ENCODE measurements at places on chromosomes 12 and 14.

GRCh38 chr14:60657456-60658210 is 8.4 kb upstream of the SIX1 start:
- DNase-seq, result no peak

- DNase-seq, result no peak
Measured at GRCh38 chr12:5155866-5156265, 112.2 kb downstream of the KCNA5 start.

DNA sequence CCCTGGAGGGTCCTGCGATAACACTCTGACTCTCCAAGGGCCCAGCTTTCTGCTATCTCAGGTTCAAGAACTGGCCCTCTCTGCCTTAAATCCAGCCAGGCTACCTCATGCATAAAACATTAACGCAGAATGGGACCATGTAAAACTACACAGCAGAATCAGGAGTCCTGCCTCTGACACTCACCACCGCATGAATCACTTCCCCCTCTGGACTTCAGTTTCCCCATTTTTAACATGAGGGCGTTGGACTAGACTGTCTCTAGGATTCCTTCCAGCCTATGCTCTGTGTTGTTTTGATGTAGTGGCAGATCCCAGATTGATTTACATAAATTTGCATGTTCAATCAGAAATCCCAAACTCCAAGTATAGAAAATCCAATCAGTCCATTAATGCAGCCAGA is 3.3 kb downstream of the NCKAP5L start:
- no peak for DNase-seq

DNA sequence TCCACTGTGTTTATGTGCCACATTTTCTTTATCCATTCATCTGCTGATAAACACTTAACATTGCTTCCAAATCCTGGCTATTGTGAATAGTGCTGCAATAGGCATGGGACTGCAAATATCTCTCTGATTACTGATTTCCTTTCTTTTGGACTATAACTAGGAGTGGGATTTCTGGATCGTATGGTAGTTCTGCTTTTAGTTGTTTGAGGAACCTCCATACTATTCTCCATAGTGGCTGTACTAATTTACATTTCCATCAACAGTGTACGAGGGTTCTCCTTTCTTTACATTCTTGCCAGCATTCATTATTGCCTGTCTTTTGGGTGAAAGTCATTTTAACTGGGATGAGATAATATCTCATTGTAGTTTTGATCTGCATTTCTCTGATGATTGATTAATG is 47.6 kb downstream of the TAOK3 start:
- DNase-seq, result no peak

DNA sequence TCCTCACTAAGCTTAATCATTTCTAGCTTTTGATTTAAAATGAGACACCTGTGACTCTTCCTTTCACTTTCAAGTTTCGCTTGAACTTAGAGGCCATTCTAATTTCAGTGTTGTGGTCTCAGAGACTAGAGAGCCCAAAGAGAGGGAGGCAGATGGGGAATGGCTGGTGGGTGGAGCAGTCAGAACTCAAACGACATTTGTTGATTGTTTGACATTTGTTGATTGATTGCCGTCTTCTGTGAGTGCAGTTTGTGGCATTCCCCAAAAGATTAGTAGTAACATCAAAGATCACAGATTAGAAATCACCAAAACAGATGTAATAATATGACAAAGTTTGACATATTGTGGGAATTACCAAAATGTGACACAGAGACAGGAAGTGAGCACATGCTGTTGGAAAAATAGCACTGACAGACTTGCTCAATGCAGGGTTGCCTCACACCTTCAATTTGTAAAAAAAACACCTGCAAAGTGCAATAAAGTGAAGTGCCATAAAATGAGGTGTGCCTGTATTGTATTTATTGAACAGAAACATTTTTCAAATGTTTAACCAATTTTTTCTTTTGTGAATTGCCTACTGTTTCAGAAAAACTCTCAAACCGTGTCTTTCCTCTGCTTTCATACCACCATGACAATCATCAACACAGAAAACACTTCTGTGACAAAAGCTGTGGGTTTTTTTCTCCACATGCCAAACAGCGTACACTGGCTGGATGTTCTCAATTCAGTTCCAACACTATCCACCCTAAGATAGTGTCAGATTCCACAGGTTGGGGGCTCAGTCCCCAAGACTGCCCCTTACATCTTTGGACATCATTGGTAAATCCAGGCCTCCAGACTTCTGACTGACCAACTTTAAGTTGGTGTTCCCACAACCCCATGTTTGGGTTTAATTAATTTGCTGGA is 376.3 kb upstream of the RGS6 start:
- no peak for DNase-seq

DNA sequence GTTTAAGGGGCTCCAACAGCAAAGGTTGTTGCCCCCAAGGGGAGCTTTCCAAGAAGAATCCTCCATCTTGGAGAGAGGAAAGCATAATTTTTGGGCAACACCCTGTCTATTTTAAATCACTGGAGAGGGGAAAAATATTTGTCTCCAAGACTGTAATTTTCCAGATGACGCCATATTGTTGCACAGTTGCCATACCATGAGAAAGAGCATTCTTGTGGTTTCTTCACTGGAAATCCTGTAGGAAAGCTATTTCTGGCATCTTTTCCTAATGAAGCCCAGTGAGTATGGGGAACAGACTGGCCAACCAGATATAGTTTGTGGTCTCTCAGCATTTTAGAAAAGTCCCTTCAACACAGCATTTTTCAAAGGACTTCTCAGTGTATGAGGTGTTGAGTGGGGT is 88.1 kb upstream of the MANSC4 start:
- no peak for DNase-seq

DNA sequence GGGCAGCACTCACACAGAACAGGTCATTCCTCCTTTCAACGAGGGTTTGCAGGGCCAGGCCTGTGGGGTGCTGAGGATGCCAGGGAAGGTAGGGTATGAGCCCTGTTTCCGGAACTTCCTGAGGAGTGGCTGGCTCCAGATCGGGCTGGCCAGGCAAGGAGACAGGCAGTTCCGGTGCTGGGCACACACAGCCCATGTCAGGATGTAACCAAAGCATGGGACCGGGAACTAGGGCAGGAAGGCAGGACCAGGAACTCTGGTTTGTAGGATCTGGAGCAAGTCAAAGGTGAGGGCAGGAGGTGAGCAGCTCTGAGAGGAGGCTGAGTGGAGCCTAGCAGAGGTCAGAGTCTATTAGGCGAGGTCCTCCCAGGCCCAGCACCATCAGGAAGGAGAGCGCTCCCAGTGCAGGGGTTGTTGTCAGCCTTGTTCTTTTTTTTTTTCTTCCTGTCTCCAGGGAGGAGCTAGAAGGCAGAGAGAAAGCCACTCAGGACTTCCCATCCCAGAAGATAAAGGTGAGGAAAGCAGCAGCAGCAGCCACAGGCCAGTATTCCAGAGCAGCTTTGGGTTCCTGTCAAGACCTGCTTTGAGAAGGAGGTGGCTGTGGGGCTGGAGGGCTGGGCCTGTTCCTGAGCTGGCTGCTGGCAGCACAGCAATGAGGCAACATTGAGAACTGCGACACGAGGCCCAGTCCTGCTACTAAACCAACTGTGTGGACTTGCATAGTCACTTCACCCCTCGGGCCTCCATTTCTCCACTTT is 49.0 kb upstream of the PTGR2 start:
- DNase-seq, result no peak

DNA sequence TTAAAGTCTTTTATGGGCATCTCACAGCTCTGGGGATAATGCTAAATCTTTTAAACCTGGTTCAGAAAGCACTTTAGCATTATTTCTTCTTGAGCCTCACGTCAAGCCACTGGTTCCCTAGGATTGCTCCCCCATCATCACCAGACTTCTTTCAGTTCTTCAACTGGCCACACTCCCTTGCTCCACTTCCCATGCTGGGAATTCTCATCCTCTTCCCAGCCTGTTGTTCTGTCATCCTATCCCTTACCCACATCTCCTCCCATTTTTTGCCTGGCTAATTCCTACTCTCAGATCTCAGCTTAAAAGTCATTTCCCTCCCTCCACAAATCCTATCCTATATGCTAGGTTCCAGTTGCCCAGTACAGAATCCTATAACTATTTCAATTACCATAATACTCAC is 14.4 kb downstream of the FERMT2 start:
- DNase-seq, result no peak

GRCh38 chr12:108690542-108691174 is 40.7 kb downstream of the CORO1C start:
- no peak for DNase-seq

GRCh38 chr14:96275177-96276112 is 19.4 kb downstream of the BDKRB1 start:
- no peak for DNase-seq

DNA sequence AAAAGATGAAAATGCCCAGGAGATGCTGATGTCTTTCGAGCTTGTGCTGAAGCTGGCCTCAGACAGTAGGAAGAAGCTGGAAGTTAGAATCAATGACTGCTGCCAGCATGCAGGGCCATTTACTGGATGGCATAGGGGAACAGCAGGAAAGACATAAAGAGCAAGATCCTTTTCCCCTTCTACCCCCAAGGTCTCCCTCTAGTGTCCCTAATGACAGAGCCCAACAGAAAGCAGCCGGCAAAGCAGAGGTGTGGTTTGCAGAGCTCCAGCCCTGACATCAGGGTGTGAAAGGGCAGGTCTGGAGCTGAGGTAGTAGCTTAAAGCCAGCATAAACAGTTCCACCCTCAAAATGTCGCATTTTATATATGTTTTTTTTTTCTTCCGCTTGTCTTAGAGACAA is 1560.7 kb upstream of the TMEM132C start:
- DNase-seq, result no peak

DNA sequence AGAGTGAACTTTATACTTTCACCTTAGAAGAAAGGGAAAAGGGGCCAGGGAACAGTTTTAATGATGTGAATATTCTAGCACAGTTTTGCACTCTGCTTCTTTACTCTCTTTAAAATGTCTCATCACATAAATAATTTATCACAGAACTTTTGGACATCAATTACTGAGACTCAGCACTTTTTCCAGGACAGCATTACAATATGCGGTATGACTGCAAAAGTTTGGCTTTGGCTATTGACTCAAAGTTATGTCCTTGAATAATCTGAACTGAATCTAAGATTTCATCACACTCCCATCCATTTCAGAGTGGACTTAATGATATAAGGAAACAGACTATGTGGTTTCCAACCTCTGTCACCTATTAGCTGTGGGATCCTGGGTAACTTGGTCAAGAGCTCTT is 11.7 kb downstream of the CCER1 start:
- DNase-seq, result no peak

DNA sequence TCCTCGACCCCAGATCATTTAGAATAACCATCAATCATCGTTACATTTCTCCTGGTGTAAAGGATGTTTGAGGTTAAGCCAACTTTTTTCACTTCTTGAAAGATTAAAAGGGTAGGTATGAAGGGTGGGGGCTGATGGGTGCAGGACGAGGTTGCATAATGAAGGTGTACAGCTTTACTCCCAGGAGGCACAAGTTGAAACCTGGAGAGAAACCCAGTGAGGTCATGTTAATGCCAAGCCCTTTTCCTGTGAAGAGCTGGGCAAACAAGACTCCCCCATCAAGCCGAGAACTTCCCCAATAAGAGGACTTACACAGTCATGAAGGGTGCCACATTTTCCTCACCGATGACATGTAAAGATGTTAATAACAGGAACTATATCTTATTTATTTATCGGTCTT is 84.3 kb downstream of the FZD10 start:
- no peak for DNase-seq

- no peak for DNase-seq
Measured at GRCh38 chr14:101361044-101361443, 200.3 kb upstream of the DIO3 start.

GRCh38 chr12:10941916-10942607 is 3.0 kb upstream of the TAS2R14 start:
- no peak for DNase-seq

DNA sequence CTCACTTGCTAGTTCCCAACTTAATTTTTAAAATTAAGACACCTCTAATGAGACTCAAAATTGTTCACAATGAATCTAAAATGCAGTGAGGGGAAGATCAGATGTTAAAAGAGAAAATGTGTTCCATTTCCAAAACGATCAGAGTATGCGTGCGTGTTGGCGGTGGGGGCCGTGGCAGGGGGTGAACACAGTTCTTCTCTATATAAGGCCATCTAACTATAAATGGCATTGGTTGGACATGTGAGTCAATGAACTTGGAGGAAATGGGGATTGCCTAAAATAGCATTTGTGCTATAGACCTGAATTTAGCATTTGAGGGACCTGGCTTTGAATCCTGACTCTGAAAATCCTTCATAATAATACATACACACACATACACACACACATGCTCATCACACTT is 149.4 kb downstream of the FOXN3 start:
- DNase-seq, result no peak

- no peak for DNase-seq
Measured at GRCh38 chr12:92814584-92814983, 111.8 kb downstream of the PLEKHG7 start.

DNA sequence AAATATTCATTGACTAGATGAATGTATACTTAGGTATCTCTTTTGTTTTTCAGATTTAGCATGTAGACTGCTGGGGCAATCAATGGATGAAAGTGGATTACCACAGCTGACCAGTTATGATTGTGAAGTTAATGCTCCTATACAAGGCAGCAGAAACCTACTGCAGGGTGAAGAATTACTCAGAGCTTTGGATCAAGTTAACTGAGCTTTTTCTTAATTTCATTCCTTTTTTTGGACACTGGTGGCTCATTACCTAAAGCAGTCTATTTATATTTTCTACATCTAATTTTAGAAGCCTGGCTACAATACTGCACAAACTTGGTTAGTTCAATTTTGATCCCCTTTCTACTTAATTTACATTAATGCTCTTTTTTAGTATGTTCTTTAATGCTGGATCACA is 15.3 kb upstream of the SNAPC1 start:
- DNase-seq, result no peak

- no peak for DNase-seq
Measured at GRCh38 chr12:106303202-106303820, 778 bp downstream of the TCP11L2 start.

- no peak for DNase-seq
Measured at GRCh38 chr14:68331426-68331825, 461.4 kb downstream of the ZFP36L1 start.

All from NCI-H1048 (cell line).